Activated CD4-positive, alpha-beta memory T cell treated with anti-CD3 and anti-CD28 coated beads for 36 hours (primary cell): ENCODE measurements at places on chromosomes 4 and X.

DNA sequence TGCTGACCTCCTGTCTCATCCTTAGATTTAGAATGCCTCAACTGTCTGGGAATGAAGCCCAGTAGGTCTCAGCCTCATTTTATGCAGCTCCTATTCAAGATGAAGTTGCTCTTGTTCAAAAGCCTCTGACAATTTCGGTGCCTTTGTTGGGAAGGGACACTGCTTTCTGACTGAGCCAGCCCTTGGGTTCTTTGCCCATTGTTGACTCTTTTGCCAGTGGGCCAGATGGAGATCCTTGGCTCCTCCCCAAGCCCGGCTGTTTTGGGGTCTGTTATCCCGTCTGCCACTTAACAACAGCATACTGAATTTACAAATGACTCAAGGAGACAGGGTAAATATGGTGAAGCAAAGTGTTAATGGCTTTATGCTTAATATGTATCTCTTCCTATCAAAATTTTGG is 58.3 kb upstream of the PRKX start:
- no peaks in the 10 kb centered on the region for H3K36me3 ChIP-seq
- no peak for DNase-seq
- no peak overlapping the region for H3K27ac ChIP-seq
- H3K27me3 ChIP-seq: no peaks in the 10 kb centered on the region
- H3K4me1 ChIP-seq: peaks cover under 1% of the 10 kb centered on the region
- no peak overlapping the region for H3K4me3 ChIP-seq

- no peaks in the 10 kb centered on the region for H3K27me3 ChIP-seq
- H3K4me3 ChIP-seq: no peak overlapping the region
- H3K27ac ChIP-seq: no peak overlapping the region
- H3K36me3 ChIP-seq: no peaks in the 10 kb centered on the region
- no peaks in the 10 kb centered on the region for H3K4me1 ChIP-seq
These were observed 165.3 kb upstream of the PRDX4 start for GRCh38 chrX:23501974-23502373.

DNA sequence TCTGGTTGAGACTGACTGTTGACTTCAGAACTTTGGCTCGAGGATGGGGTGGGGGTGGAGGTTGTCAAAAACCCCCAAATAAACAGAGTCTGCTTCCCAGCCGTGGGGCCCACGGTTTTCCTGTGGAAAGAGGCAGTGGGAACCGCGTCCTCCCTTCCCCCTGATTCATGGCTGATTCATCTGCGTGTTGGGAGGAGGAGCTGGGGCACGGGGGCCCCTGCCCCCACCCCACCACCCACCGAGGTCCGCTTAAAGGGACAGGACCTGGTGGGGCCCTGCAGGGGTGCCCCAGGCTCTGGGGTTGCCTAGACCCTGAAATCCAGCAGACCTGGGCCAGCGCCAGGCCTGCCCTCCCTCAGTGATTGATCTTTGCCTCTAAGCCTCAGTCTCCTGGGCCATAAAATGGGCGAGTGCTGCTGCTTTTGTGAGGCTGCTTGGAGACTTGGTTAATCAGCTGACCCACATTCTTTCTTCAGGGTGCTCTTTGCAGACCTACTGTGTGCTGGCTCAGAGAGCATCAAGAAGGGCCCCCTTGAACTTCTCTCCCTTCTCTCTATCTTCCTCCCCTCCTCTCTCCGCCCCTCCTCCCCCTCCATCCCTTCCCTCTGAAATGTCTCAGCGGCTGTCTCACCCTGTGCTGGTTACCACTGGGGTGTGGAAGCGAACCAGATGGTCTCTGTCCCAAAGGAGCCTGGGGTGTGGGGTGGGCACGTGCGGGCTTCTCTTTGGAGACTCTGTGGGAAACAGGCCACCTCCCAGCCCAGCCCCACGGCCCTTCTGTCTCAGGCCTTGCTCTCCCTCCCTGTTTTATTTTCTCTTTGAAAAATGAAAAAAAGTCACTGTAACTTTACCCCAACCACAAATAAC is 9.1 kb downstream of the HTRA3 start:
- no peaks in the 10 kb centered on the region for H3K27me3 ChIP-seq
- no peak overlapping the region for H3K4me3 ChIP-seq
- no peak for DNase-seq
- H3K27ac ChIP-seq: no peak overlapping the region
- no peaks in the 10 kb centered on the region for H3K36me3 ChIP-seq
- H3K4me1 ChIP-seq: no peaks in the 10 kb centered on the region

DNA sequence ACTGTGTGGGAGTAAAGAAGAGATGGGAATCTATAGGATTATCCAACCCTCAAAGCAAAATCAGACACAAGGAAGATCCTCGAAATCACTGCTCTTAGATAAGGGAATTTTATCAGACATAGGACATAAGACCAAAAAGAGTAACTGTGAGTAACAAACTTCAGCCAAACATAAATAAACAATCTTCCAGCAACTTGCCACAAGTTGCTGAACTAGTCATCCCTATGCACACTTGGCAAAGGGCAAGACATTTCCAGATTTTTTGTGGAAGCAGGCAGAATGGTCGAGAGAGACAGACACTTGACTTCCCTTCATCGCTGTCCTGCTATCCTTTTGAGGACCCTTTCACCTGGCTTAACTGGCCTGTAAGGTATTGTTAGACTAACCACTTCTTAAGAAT is 89.6 kb downstream of the KCNIP4 start:
- no peaks in the 10 kb centered on the region for H3K36me3 ChIP-seq
- DNase-seq: no peak
- H3K27ac ChIP-seq: no peak overlapping the region
- no peaks in the 10 kb centered on the region for H3K4me1 ChIP-seq
- H3K27me3 ChIP-seq: no peaks in the 10 kb centered on the region
- no peak overlapping the region for H3K4me3 ChIP-seq

- no peaks in the 10 kb centered on the region for H3K36me3 ChIP-seq
- no peak for DNase-seq
- H3K27ac ChIP-seq: no peak overlapping the region
- peaks cover 14% of the 10 kb centered on the region for H3K27me3 ChIP-seq
- H3K4me3 ChIP-seq: no peak overlapping the region
These were observed 34.6 kb upstream of the TBC1D9 start for GRCh38 chr4:140790765-140791164.

DNA sequence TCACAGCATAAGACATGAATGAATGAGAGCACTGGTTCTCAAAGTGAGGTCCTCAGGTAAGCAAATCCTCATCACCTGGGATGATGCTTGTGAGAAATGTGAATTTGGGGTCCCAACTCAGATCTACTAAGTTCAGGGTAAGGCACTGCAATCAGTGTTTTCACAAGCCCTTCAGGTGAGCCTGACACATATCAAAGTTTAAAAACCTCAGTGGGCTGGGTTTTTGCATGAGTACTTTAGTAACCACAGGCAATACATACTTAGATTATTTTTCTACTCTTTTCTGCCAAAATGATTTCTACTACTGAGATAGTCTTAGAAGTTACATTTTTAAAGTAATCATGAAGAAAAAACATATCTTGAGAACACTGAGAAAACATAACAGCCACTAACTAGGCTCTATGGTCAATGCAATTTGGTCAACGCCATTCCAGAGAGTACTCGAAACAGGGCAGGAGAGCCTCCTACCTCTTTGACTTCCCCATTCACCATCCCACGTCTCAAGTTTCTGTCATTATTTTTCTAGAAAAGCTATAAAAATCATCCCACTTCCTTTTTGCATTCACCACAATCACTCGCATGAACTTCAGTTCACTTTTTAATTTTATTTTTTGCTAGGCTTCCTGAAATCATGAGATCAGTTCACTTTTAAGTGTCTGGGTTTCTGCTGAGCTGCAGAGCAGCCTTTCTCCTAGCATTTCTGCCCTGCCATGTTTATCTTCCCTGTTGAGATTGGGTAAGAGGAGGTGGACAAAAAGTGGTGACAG is 73.8 kb downstream of the MFAP3L start:
- no peaks in the 10 kb centered on the region for H3K4me1 ChIP-seq
- H3K27ac ChIP-seq: no peak overlapping the region
- peaks cover 7% of the 10 kb centered on the region for H3K27me3 ChIP-seq
- no peaks in the 10 kb centered on the region for H3K36me3 ChIP-seq
- DNase-seq: no peak

DNA sequence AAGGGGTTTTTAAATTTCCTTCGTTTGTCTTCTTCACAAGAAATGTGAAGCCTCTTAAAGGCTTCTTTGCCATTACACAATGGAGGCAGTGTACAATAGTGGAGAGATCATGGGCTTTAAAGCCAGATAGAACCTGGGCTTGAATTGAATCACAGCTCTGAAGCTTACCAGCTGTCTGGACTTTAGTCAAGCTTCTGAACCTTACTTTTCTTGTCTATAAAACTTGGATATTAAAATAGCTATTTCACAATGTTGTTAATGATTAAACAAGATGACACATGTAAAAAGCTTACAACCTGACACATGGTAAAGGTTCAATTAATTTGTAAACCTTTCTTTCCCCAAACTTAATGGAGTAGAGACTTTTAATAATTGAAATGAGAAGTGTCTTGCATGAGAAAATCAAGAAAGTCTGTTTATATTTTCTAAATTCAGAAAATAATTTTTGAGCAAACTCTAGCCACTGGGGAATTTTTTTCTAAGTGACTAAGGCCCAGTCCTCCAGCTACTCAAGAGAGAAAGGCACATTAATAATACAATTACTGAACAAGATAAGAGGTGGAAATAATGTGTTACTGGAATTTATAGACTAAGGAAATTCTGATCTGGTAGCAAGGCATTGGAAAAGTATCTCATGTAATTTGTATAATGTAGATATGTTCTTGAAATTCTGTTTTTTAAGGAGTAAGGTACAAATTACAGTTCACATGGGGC is 21.7 kb upstream of the TBC1D8B start:
- H3K27me3 ChIP-seq: peaks cover 2% of the 10 kb centered on the region
- H3K4me3 ChIP-seq: no peak overlapping the region
- H3K4me1 ChIP-seq: no peaks in the 10 kb centered on the region
- no peak overlapping the region for H3K27ac ChIP-seq
